RWPE2 (cell line): ENCODE measurements at places on chromosomes 12 and 14.
A peak's percentile ranks its signal among the peaks of the same experiment; 100 is the strongest.

DNA sequence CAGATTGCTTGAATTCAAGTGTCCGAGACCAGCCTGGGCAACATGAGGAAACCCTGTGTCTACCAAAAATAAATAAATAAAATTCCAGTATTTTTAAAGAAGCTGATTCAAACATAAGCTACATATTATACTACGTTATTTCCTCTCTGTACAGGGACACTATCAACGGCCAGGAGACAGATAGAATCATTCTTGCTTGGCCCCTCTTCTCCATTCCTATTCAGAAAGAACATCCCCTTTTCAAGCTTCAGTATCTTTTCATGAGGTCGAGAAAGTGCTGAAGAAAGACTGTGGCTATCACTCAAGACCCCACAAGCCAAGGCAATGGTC, 314 bp upstream of the DHRS7 start:
- DNase-seq = no peak

DNA sequence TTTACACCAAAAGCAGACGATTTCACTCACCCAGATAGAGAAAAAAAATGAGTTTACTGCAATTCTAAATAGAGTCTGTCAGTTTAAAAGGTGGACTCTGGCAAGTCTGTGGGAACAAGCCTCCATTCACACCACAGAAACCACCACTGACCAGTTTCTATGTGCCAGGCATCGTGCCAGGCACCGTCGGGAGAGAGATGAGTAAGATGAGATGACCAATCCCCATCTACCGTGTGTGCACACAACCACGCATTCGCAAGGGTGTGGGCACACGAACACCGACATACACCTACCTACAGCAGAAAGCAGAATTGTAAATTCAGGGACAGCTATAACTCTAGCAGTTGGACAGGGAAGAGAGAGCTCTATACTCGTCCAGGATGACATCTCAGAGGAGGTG, 58.3 kb downstream of the PRIMA1 start:
- no peak for DNase-seq

DNA sequence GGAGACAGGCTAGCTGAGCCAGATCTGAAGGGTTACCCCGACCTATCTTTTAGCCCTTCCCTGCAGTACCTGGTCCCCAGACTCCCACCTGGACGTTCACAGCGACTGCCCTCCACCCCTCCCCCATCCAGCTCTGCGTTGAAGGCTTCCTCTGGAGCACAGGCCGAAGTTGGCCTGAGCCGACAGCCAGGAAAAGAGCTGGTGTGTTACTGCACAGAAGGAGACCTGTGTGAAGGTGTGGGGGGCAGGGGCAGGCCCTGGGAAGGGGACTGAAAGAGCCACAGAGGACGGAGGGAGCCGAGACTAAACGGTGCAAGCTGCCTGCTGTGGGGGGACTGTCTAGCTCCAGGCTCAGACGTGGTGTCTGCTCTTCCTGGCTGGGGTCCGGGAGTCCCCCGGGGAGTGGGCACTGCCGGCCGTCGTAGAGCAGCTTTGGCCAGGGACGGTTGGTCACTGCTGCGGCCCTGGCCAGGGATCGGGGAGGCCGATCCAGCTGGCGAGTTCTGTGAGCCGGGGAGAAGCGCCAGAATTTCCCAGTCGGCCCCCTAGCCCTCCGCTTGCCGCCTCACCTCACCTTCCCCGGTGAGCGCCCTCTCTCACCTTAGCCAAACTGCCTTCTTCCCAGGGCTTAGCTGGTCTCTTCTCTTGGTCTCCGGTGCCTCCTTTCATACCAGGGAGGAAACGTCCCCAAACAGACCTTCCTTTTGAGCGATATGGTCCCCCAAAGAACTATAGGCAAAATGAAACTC, 899 bp upstream of the COL2A1 start:
- no peak for DNase-seq

GRCh38 chr12:14774906-14775635, 28.2 kb downstream of the WBP11 start:
- DNase-seq = no peak

- DNase-seq = no peak
Observed at GRCh38 chr14:97718886-97719442, 921.8 kb downstream of the VRK1 start.

- DNase-seq = peak; percentile 73
Observed at GRCh38 chr12:95116773-95117172, 43.4 kb upstream of the NR2C1 start.

GRCh38 chr12:52351196-52352059, 15.9 kb downstream of the KRT85 start:
- DNase-seq = no peak

GRCh38 chr14:91142214-91142668, 28.4 kb downstream of the DGLUCY start:
- no peak for DNase-seq

GRCh38 chr12:100733817-100734593, 60.6 kb upstream of the ANO4 start:
- DNase-seq = no peak

DNA sequence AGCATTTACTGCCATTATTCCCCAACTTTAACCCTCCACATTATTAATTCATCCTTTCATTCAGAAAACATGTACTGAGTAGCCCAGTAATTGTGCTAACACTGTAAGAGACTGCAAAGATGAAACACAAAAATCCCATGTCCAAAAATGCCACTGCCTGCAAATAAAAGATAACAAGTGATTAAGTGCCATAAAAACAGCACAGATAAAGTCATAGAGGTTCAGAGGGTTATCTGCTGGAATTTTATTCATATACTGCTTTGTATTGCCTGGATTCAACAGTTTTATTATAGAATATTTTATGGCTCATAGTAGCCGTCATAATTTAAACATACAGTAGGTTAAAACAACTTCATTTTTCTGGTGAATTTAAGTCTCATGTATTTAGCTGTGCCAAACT, 177.9 kb downstream of the KICS2 start:
- DNase-seq = no peak

GRCh38 chr14:75295061-75295461, 16.4 kb downstream of the FOS start:
- no peak for DNase-seq

- no peak for DNase-seq
Observed at GRCh38 chr12:70418101-70418500, 52.0 kb downstream of the KCNMB4 start.

DNA sequence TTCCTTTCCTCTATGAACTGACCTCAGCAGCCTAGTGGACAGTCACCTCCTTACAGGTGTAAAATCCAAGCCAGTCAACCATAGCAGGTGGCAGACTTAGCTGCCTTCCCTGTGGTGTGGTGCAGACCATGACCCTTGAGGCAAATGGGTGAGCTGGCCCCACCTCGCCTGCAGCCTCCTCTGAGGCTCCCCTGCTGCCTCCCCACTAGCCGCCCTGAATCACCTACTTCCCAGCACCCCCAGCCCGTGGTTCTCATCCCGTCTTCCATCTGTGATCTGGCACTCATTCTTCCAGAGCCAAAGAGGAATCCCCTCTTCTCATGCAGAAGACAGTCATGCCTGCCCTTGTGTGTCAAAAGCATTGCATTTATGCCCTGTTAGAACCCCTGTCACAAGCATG, 34.4 kb upstream of the TSPAN9 start:
- peak; percentile 51 for DNase-seq

DNA sequence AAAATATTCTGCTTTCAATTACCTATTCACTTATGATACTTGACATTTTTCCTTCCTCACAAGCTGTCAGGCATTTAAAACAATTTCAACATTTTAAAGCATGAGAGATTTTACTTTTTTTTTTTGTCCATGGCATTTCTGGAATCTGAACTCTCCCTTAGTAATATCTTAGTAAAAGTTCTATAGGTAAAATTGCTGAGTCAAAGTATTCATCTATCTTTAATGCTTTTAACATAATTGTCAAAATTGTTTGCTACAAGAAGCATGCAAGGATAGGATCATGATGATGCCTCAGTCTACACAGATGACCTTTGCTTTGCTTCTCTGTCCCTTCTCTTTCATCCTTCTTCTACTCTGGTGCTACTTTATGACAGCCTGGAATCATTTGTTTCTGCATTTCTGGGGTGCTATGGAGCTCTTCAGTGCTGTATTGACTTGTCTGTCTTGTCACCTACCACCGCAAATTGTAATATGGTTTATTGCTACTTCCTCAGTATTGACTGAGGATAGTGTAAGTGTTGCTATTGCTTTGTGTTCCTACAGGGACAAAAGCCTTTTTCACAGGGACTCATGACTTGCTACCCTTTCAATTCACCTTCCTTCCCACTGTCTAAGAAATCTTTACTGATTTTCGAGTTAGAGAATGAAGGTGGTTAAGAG, 589.8 kb upstream of the ATP2B1 start:
- no peak for DNase-seq

DNA sequence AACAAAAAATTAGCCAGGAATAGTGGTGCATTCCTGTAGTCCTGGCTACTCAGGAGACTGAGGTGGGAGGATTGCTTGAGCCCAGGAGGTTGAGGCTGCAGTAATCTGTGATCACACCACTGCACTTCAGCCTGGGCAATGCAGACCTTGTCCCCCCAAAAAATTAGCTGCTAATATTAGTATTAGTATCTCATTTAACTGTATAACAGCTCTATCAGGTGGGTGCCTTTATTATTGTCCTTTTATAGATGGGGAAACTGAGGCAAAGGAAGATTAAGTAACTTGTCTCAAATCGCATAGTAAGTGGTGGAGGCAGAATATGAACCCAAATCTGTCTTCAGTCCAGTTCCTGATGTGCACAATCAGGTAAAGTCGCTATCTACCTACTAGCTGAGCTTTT, 142.3 kb upstream of the CRY1 start:
- no peak for DNase-seq
